Right lung (tissue), 10 donors: ENCODE measurements at places on chromosomes 2 and 18. TPM values are rescaled to one million over a fixed set of nuclear protein-coding genes. Genes with fewer than 3 reads are reported as not detected.

COL4A4 gene
- polyA plus RNA-seq: 8.9 TPM

SERPINE2 gene
- 79.3 TPM for polyA plus RNA-seq

PLCD4 gene
- polyA plus RNA-seq: 9.6 TPM

GATA6 gene
- 57.6 TPM for polyA plus RNA-seq

SKA1 gene
- polyA plus RNA-seq: 5.0 TPM

AP1S3 gene
- 3.5 TPM for polyA plus RNA-seq

DNER gene
- 1.4 TPM for polyA plus RNA-seq

TUBB8B gene
- 0.63 TPM for polyA plus RNA-seq

FBXO36 gene
- polyA plus RNA-seq: 5.5 TPM

FSHR gene
- polyA plus RNA-seq: not detected

GRCh38 chr2:147275943-147276342 lies 568.9 kb upstream of the ACVR2A start:
- no peak for DNase-seq

- peak; percentile 31 for DNase-seq
Observed at GRCh38 chr18:79525556-79526467, 130.1 kb downstream of the NFATC1 start.

- no peak for DNase-seq
Observed at GRCh38 chr18:54671291-54671881, 80.3 kb downstream of the DYNAP start.

GRCh38 chr2:65275141-65275915 lies 47.7 kb downstream of the ACTR2 start:
- no peak for DNase-seq

GRCh38 chr2:174365571-174365970 lies 30.0 kb upstream of the SCRN3 start:
- no peak for DNase-seq

DNA sequence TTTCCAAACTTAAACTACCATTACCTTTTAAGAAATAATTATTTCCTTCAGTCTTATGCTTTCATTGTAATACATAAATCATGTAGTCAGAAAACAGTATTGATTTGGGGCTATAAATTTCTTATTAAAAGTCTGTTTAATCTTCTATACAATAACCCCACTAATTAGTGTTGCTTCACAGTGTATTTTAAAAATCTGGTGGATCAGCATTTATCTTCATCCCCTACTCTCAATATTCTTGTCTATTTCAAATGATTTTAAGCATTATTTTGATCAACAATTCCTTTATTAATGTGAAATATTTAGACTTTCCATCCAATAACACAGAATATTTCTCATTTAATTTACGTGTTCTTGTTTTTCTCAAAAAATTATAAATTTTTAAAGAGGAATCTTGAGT lies 32.5 kb upstream of the SDC1 start:
- DNase-seq: no peak

GRCh38 chr2:149625671-149626070 lies 38.1 kb upstream of the MMADHC start:
- DNase-seq: no peak

DNA sequence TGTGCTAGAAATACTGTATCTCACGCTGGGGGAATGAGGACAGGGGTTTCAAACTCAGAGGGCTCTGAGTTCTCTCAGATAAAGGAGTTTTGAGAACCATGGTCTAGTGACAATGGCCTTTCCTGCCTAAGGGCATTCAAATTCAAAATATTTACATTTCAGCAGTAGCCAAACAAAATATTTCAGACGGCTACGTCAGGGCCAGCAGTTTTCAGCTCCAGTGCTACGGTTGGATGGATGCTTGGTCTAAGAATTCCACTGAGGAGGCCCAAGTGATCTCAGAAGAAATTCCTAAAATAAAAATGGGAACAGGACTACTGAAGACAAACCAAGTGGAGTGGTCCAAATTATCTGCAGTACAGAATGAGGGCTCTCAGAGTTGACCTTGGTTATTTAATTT lies 41.1 kb upstream of the SCG2 start:
- no peak for DNase-seq

DNA sequence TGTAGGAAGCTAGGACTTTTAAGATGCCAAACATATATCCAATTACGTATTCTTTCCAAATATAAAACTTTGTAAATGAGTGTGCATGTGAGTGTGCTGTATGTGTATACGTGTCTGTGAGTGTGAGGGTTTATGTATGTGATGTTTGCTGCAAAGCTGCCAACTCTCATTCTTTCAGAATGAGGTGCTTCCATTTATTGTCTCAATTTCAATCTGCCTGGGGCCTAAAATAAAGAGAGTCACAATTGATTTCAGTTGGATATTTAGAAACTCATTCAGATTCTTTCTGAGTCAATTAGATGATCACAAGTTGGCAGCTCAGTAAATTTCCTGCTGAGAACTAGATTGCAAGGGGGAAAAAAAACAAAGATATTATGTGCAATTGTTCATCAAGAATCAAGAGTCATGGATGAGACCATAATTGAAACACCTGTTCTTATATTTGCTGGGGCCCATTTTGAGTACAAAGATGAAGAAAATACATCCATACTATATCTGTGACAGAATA lies 621.2 kb upstream of the ACVR2A start:
- no peak for DNase-seq

- DNase-seq: no peak
Observed at GRCh38 chr2:149160701-149161217, 122.3 kb downstream of the LYPD6B start.

DNA sequence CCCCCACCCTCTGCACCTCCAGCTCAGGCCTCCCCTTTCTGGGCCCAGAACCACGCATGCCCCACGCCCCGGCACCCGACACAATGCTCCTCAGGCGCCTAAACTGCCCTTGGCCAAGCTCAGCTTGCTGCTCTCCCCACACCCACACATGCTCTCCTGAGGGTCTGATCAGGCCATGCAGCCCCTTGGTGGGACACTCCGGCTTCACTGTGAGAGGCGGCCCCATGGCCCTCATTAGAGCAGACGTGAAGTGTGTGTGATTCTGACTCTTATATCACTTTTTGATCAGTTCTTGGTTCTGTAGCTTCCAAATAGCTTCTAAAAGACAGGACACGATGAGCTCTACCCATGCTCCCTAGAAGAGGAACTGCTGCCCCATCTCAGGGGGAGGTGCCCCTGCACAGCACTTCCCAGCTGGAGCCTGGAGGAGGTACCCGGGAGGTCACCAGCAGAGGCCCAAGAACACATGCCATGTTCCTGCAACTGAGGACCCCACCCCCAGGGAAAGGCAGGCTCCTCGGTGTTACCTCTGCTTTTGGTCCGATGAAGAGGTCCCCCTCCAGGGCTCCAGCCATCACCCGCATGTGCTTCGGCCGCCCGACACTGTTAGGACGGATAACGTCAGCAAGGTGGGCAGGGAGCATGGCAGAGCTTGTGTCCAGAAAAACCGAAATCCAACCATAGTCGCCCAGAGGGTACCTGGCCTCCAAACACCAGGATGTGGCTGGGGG lies 3.6 kb downstream of the ACTR1B start:
- DNase-seq: no peak

DNA sequence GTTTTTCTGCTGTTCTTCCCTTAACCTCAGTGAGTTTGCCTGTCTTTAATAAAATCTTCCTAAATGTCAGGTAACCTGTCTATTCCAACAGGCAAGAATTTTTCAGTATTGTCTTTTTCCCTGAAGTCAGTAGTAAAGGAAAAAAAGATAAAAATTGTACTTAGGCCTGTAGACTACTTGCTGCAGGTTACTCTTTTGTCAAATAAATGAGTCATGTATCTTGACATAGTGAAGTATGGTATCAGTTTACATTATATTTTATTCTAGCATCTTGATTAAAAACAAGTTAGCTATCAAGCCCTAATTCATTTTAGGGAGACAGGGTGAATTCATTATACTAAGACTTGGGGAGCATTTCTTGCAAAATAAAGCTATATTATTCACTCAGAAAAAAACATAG lies 59.8 kb downstream of the ITGA4 start:
- DNase-seq: no peak

DNA sequence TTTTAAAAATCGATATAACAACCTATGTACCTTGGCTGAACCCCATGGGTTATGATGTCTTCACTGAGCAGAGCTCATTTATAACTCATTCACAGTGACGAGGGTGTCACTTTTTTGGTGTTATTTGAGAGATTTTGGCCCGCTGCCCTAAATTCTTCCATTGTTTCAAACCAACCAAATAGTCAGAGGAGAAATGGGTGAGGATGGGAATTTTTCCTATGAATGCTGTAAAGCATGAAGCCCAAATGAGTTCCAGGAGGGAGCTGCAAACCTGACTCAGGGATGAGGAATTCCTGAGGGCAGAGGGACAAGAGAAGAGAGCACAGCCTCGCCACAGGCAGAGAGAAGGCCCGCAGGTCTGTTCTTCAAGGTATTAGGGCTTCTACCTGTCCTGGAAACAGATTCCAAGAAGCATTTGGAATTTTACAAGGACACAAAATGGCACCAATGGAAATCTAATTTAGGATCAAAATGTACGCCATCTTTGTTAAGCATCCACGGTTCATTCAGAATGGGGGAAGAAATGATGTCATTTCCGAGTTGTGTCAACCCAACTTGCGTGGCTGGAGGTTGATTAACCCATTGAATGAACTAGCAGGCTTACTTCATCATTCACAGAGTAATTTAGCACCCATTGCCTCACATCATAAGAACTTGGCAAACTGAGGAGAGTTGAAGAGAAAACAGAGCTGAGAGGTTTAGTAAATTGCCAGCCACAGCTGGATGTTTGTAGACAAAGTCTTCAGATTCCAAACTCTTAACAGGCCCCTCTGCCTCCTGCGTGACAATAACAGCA lies 133.5 kb downstream of the LAMA3 start:
- no peak for DNase-seq

- no peak for DNase-seq
Observed at GRCh38 chr2:6970976-6971480, 53.8 kb downstream of the RNF144A start.

- no peak for DNase-seq
Observed at GRCh38 chr2:138105358-138105757, 141.1 kb downstream of the HNMT start.

DNA sequence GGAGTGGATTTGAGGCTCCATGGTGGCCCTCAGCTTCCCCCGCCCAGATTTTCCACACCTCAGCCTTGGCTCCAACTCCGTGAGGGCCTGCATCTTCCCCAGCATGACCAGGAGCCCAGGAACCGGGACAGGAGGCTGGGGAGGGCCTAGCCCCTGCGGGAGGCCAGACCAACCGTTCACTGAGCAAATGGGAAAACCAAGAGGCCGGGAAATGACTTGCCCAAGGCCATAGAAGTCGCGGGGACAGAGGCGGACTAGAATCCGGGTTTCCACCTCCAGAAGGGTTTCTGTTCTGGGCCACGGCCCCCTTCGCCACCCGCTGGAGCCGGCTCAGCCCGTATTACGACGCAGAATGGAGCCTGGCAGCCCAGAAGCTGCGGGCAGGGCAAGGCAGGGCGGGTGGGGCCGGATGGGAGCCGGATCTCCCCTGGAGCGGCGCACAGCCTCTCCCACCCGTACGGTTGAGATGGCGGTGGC lies 7.9 kb upstream of the CRYBA2 start:
- no peak for DNase-seq

DNA sequence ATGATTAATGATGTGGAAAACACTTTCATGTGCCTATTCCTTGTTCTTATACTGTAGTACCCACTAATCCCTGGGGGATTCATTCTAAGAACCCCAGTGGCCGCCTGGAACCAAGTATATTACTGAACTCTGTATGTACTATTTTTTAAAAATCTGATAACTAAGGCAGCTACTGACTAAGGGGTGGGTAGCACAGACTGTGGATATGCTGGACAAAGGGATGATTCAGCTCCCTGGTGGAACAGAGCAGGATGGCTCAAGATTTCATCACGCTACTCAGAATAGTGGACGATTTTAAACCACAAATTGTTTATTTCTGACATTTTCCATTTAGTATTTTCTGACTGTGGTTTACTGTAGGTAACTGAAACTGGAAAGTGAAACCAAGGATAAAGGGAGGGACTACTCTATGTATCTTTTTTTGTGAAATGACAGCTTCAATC lies 41.8 kb upstream of the CDC42EP3 start:
- DNase-seq: no peak

GRCh38 chr2:129565551-129566109 lies 413.8 kb upstream of the RAB6C start:
- no peak for DNase-seq

DNA sequence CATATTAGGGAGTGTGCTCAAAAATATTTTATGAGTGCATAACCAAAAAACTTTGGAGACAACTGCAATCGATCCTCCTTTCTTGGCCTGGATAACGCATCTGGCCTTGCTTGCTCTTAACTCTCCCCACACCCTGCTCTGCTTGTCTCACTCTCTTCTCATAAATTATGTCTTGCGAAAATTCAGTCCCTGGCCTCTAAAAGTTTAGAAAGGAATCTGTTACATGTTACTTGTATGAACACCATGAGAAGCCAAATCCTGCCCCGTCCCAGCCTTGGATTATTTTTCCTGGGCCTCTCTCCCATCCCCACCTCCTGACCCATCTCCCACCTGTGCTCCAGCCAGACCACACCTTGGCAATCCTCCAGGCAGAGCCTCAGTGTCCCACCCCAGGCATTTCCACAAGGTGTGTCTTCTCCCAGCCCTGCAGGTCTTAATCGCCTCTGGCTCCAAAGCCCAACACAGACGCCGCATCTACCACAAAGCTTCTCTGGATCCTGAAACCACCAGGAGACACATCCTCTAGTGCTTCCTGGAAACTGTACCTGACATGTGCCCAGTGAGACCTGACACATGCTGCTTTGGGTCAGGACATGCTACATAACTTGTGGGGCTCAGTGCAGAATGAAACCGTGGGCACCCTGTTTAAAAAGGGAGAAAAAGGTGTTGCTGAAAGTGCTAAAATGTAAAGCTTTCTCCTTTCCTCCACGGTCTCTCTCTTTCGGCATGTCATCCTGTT lies 99.6 kb upstream of the ST3GAL5 start:
- no peak for DNase-seq

DNA sequence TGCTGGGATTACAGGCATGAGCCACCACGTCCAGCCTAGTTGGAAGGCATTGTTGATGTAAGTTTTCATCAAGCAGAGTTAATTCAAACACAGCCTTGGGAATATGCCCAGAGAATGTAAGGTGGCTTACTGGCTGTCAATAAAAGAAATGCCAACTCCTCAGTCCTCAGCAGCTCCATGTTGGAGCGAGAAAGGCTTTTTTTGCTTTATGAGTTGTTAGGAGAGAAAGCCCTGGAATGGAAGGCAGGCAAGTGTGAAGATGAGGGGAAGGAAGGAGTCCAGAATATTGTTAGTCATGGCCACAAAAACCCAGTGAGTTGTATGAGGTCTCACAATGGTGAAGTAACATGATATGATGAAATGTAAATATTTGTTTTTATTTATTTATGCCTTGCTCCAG lies 57.1 kb downstream of the MAP4K4 start:
- no peak for DNase-seq

DNA sequence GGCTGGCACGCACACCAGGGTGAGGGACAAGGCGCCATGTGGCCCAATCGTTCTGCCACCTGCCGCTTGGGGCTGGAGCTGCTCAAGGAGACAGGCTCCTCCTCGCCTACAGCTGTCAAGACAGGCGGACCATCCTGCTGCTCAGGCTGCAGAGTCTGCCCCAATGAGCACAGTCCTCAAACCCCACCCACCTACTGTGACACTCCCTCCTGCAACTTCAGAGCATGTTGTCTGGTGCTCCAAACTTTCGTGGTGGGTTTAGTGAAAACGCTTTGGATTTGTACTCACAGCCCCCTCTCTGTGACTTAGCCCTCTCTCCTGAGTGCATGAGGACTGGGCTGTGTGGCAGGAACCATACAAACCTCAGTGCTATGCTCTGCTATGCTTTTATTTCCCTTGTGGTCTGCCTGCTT lies 23.2 kb upstream of the SLC35F6 start:
- DNase-seq: peak; percentile 55
